ENCODE measurements at places on chromosomes 12 and 14.

DNA sequence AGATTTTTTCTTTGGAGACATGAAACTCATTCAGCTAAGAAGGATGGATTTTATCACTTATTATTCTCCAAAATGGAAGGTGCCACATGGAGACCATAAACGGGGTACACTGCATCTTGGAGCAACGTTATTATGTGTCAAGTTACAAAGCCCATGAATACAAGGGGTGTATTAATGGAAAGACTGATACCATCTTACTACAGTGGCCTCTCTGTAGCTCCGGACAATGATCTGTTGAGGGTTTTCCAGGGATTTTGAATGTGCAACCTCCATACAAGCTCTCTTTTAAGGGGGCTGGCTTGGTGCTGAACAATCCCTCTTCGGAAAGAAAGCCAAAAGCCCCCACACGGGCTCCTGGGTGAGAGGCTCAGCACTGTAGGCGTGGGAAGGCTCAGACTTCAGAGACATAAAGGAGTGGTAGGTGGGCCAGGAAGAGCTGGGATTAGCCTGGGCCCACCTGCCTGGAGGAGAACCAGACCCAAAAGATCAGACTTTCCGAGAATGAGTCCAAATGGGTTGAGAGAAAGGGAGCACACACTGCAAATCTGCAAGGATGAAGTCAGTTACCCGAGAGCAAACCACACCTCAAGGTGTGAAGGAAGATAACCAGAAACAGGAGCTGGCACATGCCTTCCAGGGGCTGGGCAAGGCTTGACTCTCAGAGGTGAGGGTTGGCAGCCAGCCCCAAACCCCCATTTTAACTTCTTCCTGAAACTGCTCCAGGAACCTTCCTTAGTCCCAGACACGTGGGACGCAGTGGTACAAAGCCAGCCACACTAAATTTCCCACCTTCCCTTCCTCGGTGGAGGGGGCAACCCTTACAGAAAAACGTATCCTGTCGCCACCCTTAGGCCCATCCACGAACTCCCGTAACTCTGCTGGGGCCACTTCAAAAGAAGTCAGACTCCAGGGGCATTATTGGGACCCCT lies 1.5 kb downstream of the VPS37B start:
- peaks cover 34% of the 10 kb centered on the region for H3K4me1 ChIP-seq
- peak overlapping the region; percentile 81 for H3K27ac ChIP-seq
- no peak for DNase-seq
- H3K36me3 ChIP-seq = no peaks in the 10 kb centered on the region

DNA sequence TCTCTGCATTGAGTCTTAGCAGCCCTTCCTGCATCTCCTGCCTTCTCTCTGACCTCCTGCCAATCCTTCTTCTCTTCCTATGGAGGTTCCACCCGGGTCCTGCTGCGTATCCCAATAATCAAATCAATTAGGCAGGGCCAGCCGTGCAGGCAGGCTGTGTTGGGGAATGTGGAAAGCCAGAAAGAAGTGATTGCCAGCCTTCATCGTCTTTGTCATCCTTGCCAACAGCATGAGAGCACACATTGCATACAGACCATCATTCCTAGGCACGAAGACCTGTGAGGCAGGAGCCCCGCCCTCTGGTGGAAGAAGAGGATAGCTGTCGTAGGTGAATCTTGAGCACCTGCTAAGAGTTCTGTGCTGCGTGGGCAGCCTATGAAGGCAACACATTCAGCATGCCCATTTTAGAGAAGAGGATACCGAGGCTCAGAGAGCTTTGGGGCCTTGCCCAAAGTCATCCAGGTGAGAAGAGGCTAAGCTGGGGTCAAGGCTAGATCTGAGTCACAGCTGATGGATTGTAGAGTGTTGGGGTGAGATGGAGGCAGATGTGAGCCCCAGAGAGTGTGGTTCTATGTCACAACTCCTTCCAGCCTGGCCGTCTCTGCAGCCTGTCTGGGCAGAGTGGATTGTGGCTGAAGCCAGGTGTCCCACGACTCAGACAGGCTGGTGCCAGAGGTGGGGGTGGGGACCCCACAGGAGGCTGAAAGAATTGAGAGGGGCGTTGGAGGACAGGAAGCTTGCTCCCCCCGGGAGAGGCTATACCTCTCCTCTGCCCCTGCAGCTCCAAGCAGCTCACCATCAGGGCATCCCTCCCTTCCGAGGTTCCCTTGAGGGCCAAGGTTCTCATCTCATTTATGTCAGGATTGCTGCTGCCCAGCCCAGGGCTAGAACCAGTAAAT lies 12.7 kb downstream of the C14orf132 start:
- no peaks in the 10 kb centered on the region for H3K4me1 ChIP-seq
- H3K27ac ChIP-seq = no peak overlapping the region
- no peaks in the 10 kb centered on the region for H3K27me3 ChIP-seq
- no peak for DNase-seq
- no peak overlapping the region for H3K4me3 ChIP-seq
- no peaks in the 10 kb centered on the region for H3K36me3 ChIP-seq

DNA sequence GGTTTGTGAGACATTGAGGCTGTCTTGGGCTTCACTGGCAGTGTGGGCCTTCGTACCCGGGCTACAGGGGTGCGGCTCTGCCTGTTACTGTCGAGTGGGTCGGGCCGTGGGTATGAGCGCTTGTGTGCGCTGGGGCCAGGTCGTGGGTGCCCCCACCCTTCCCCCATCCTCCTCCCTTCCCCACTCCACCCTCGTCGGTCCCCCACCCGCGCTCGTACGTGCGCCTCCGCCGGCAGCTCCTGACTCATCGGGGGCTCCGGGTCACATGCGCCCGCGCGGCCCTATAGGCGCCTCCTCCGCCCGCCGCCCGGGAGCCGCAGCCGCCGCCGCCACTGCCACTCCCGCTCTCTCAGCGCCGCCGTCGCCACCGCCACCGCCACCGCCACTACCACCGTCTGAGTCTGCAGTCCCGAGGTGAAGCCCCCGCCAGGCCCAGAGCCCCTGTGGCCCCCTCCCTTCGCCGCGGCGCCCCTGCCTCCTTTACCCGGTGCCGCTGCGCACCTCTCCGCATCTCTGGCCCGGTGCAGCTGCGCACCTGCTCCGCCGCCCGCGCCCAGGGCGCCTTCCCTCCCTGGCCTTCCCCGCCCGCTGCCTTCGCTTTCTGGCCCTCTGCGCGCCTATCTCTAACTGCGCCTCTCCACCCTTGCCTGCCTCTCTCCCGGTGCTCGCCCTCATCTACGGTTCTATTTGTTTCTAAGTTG lies at the start of gene ENO2:
ENO2 (plus strand) TSS at position 335 of the 701 bp plus-strand sequence. CDS start 1,253 bp downstream, outside the sequence.
- peak; percentile 82 for DNase-seq
- H3K27me3 ChIP-seq = no peaks in the 10 kb centered on the region
- no peak within 1 kb of the TSS for H3K27ac ChIP-seq
- H3K36me3 ChIP-seq = no peaks in the 10 kb centered on the region
- peak within 1 kb of the TSS; percentile 49 for H3K4me3 ChIP-seq

DNA sequence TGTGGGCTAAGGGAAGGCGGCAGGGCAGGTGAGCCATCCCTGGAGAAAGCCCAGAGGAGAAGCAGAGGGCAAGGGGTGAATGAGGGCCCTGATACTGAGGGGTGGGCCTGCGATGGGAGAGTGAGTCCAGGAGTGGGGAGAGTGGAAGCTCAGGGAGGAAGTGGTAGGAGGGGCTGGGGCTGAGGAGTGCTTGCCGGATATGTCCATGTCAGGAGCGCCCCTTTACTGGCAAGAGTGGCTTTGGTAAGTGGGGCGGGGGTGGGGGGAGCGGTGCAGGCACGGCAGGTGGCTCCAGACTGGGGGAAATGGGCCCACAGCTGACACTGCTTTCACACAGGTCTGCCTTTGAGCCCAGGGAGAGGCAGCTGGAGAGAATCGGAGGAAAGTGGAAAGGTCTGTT lies 86.4 kb upstream of the GPR68 start:
- H3K4me1 ChIP-seq = peaks cover 12% of the 10 kb centered on the region
- no peak for DNase-seq
- no peak overlapping the region for H3K4me3 ChIP-seq
- no peak overlapping the region for H3K27ac ChIP-seq
- no peaks in the 10 kb centered on the region for H3K27me3 ChIP-seq

DNA sequence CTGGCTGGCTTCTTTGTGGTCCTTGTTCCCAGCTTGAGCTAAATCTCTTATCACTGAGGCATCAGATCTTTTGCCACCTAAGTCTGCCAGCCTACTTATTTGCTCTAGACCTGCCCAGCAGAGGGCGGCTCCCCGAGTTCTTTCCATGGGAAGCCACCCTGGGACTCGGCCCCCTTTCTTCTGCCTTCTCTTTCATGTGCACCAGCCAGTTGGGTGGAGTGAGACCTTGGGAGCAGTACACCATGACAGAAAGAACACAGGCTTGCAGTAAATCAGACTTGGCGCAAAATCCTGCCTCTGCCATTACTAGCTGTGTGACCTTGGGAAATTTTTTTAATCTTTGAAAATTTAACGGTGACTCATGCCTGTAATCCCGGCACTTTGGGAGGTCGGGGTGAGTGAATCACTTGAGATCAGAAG lies 7.4 kb downstream of the SMAGP start:
- H3K27ac ChIP-seq = no peak overlapping the region
- H3K36me3 ChIP-seq = no peaks in the 10 kb centered on the region
- no peak overlapping the region for H3K4me3 ChIP-seq
- peak; percentile 37 for DNase-seq

DNA sequence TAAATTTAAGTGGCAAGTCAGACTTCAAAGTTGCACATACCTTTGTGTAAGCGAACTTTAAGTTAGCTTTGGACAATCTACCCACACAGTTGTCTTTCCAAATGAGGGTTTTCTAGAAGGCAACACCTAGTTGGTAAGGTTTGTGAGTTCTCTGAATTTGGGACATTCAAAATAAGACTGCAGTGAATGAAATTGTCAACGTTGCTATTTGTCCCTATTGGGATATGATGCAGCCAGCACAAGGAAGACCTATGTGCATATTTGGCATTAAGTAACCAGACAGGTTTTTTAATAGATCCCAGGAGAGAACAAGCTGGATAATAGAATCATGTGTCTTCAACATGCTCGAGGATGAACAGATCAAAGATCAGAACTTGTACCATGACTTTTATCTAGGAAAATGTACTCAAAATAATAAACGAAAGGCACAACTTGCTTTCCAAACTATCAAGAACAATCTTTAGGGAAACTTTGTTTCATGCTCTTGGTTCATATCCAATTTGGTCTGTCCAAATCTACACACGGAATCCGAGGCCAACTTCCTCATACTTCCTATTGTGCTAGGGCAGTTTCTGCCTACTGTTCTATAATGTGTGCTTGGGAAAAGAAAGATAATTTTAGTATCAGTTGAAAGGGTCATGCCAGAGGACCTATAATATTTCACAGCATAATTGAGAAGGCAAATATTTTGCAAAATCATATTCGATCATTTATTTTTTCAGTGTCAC lies 284.2 kb upstream of the SOX5 start:
- no peaks in the 10 kb centered on the region for H3K36me3 ChIP-seq
- DNase-seq = no peak
- H3K27me3 ChIP-seq = no peaks in the 10 kb centered on the region
- H3K27ac ChIP-seq = no peak overlapping the region

Data from right lobe of liver (tissue), 6 donors.